Thymus (tissue), 14 donors: ENCODE measurements at places on chromosomes 1 and 21. TPM values are rescaled to one million over a fixed set of nuclear protein-coding genes. Genes with fewer than 3 reads are reported as not detected.

- no peak for DNase-seq
Measured at GRCh38 chr1:183165456-183165855, 20.6 kb upstream of the LAMC2 start.

DNA sequence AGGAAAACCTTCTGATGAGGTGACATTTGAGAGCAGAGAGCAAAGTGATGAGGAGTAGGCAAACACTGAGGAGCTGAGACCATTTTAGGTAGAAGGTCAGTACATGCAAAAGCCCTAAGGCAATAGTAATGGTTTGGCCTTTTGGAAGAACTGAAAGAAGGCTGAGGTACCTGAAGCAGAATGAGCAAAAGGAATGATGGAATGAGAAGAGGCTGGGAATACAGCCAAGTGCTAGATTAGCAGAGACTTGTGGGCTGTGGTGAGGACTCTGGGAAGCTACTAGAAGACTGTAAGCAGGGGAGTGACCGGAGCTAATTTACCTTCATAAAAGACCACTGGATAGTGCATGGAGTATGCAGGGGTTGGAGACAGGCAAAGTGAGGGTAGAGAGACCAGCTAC is 77.9 kb downstream of the GFI1 start:
- no peak for DNase-seq

- DNase-seq = peak; percentile 8
Measured at GRCh38 chr1:100868364-100868995, 26.2 kb downstream of the EXTL2 start.

- DNase-seq = no peak
Measured at GRCh38 chr1:60101516-60101915, 27.9 kb upstream of the C1orf87 start.

DNA sequence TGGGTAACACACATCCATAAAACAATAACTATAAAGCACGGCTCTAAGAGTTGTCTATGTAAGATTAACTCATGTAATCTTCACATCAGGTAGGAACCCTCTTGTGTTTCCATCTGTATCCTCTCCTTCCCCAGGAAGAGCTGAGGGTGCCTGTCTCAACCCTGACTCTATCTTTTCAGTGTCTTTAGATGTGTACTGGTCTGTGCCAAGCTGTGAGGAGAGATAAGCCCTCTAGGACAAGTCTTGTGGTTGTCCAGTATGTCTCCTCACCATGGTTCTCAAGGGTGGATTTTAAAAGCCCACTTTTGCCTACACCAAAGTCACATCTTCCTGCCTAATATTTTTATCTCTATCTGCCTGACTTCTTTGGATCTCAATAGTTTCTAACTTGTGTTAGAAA is 300.1 kb downstream of the KCNT2 start:
- no peak for DNase-seq

- DNase-seq = no peak
Measured at GRCh38 chr1:222454782-222455181, 93.1 kb downstream of the HHIPL2 start.

DNA sequence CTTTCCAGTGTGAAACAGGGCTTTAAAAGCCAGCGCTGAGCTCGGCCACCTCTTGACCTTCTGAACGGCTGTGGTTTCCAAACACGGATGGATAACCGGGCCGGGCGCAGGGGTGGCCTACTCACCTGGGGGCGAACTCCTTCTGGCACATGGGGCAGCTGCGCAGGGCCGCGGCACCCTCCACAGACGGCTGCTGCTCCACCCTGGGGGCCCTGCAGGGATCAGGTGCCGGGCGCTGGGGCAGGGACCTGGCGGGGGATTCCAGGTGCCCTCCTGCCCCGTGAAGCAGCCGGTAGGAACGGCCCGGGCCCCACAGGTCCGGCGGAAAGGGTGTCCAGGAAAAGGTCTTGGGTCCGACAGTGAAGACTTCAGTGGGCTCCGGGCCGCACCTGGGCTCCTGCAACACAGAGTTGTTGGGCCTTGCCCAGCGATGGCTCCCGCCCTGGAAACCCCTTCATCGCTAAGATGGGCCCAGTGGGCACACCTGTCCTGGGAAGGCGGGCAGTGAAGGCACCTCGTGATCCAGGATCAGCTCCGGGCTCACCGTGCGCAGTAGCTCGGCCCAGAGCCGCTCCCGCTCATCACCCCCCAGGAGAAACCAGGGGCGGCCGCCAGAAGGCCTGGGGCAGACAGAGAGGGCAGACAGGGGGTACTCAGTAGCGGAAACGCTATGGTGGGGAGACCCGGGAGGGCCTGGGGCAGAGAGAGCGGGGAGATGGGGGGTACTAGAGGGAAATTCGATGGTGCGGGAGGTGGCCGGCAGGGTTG is 874 bp downstream of the FAAP20 start:
- no peak for DNase-seq

DNA sequence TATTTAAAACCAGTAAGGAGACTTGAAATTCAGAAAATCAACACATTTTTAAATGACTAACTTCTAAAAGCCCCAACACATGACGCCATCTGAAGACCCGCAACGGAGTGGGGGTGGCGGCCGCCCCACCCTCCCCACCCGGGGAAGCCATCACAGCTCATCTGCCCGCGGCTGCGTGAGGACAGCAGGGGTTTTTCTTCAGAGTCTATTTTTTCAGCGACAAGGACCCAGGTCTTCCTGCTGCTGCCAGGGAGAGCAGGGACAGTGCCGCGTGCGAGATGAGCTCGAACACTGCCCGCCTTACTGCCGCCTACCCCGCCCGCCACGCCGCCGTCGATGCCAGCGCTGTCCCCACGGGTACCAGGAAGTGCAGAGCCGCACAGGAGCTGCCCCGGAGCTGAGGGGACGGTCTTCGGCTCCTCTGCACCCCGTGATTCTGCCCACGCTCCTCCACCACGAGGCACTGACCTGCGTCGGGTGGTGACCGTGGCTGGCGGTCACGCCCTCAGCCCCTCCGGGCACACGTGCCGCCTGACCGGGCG is 79.0 kb downstream of the SKI start:
- DNase-seq = no peak

GRCh38 chr1:11804666-11805421 is 920 bp downstream of the MTHFR start:
- DNase-seq = peak; percentile 23

- DNase-seq = no peak
Measured at GRCh38 chr21:29888437-29888836, 51.4 kb downstream of the GRIK1 start.

- DNase-seq = no peak
Measured at GRCh38 chr1:24745711-24746413, 615 bp downstream of the CLIC4 start.

- DNase-seq = no peak
Measured at GRCh38 chr1:227782226-227782625, 33.2 kb upstream of the PRSS38 start.

DNA sequence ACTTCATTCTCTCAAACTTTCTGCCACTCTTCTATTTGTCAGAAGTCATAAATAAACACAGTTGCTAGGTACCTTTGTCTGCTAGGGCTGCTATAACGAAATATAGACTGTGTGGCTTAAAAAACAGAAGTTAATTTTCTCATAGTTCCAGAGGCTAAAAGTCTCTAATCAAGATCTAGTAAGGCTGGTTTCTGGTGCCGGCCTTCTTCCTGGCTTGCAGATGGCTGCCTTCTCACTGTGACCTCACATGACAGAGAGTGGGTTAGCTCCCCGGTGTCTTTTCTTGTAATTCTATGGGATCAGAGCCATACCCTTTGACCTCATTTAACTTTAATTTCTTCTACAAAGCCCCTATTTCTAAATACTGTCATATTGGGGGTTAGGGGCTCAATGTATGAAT is 5.9 kb downstream of the PDC start:
- no peak for DNase-seq

DNA sequence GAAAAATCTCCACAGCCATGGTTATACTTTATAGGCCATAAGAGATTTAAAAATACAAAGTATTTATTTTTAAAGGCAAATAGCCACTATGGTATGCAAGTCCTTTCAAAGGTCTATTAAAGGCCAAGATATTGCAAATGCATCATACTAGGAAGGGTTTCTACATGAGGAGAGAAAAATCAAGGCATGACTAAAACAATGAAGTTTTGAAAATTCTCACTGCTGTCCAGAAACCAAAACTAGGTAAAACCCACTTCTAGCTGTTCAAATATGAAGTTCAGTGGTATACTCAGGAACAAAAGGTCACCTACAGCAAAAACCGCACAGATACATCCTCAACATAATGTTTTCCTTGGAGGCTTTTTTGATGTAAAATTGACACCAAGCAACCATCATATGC is 75.0 kb downstream of the EPS15 start:
- no peak for DNase-seq

DNA sequence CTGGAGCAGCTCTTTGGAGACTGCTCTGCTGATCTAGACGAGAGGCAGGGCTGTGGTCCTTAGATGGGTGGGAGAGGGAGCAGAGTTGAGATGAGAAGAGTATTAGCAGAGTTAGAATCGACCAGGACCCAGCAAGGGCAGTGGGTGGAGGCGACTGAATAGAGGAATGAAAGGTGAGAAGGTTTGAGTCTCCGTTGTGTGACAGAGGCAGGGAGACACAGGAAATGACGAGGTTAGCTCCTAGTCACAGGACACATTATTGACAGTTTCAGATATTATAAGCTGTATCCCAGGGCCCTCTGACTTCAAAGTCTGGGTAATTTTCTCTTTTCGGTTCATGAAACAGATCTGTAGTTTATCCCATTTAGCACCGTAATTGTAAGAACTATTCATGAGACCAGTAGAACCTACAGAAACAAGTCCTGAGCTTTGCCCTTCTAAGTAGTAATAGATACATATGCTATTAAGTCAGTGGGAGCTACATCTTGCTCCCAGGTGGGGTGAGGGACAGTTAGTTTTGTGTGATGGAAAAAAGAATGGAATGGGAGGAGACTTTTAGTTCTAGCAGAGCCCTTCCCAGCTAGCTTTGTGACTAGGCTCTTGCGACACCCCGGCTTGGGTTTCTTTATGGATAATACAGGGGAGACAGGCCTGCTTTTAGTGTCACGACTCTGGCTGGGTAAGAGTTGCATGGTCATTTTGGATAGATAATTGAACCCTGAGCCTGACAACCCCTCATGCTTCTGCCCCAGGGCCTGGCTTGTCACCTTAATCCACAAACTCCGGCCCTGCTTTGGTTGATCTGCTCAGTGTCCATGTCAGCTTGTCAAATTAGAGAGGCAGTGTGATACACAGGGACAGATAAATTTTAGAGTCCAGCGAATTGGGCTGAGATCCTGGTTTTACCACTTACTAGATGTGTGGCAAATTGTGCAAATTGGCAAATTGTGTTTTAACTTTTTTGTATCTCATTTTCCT is 70.2 kb downstream of the UCK2 start:
- DNase-seq = no peak

GRCh38 chr1:39110325-39110851 is 84.2 kb downstream of the NDUFS5 start:
- no peak for DNase-seq

DNA sequence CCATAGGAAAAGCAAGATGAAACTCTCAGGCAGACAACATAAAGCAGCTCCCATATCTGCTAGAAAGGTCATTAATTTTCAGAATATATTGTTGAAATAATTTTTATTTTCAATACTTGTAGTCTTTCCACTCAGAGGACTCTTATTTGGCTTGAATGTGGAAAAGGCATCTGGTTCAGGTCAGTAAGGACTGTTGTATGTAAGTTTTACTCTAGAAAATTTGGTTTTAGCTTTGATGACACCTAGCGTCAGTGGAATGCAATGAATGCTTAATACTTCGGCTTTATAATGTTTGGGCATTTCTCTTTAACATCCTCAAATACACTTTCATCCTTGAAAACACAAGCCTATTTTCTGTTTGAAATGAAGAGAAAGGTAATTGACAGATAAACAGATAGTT is 63.3 kb downstream of the LRRC40 start:
- no peak for DNase-seq

DNA sequence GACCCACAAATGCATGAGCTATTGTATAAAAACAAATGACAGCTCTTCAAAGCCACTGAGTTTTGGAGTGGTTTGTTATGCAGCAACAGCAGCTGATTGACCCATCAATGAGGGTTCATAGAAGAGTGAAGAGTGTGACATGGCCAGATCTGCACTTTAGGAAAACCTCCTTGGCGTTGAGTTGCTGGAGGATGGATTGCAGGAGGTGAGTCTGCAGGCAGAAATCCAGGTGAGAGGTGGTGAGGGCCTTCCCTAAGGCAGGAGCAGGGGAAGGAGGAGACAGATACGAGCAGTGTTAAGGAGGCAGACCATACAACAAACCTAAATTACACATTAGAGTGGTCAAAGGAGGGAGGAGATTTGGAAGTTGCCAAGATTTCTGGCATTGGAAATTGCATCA is 169.3 kb upstream of the CSF3R start:
- DNase-seq = no peak

The SPRR2D gene
- 0.19 TPM for total RNA-seq

The HEYL gene
- total RNA-seq = 0.42 TPM

The KDF1 gene
- 2.5 TPM for total RNA-seq

The IFNLR1 gene
- total RNA-seq = 0.66 TPM

The SEC16B gene
- total RNA-seq = 0.28 TPM

The CA6 gene
- total RNA-seq = 1.5 TPM

The CHD1L gene
- total RNA-seq = 40.2 TPM

The SELL gene
- 136 TPM for total RNA-seq

The KLHDC8A gene
- 0.19 TPM for total RNA-seq

The DDOST gene
- 121 TPM for total RNA-seq

The C1QC gene
- total RNA-seq = 83.0 TPM

The LEFTY2 gene
- 0.33 TPM for total RNA-seq
